H7 (cell line): ENCODE measurements at places on chromosomes 11 and 22. TPM values are rescaled to one million over a fixed set of nuclear protein-coding genes. Genes with fewer than 3 reads are reported as not detected.

- no peak for DNase-seq
These were observed 77.3 kb downstream of the PIWIL3 start for GRCh38 chr22:24697172-24697571.

SEPTIN5 gene
- 28.4 and 36.0 TPM in 2 replicates for total RNA-seq

CLCF1 gene
- total RNA-seq = 3.7 and 4.4 TPM in 2 replicates

DNA sequence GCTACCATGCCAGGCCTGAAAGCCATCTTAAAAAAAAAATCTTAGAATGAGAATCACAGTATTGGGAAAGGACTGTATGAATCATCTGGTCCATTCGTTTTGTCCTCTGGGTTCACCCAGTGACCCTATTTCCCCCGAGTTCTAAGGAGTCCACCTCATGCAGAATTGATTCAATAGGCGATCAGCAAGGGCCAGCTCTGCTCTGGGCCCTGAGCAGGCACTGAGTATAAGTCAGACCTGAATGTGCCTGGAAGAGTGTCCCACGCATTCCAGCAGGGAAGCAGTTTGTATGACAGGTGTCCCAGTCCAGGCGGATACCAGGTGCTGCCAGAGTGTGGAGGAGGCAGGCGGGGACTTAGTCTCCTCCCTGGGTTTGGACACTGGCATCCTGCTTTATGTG, 883 bp upstream of the HMOX1 start:
- DNase-seq = no peak

DNA sequence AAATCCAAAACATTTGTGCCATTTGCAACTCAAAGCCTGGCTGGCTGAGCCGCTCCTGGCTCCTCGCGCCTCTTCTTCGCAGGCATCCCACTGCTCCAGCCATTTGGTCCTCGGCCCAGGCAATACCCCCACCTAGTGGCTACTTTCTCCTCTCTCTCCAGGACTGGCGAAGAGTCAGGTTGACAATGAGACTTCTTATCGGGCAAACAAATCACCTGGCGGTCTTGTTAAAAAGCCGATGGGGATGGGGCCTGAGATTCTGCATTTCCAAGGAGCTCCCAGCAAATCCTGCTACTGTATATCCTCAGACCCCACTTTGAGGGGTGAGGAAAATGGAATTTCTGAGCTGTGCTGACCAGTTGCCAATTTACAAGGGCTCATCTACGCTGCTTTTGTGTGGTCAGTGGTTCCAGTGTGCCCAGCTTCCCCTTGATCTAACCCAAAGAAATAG, 89.0 kb downstream of the ISX start:
- DNase-seq = peak; percentile 79

GRCh38 chr11:8698379-8698851, 15.8 kb downstream of the RPL27A start:
- DNase-seq = no peak

DNA sequence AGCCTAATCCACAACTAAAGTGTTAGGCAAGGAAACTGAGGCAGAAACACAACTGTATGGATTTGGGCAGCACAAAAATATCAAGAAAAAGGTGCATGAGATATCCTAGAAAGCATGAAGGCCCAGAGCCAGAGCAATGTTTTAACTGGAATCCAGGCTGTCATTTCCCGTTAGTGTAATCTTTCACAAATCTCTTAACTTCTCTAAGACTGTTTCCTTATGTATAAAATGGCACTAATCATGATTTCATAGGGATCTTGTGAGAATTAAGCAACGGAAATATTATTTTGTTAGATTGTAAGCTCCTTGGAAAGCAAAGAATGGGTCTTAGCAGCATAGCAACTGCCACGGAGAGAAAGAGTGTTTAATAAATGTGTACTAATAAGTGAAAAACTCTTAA, 14.7 kb upstream of the SYTL2 start:
- DNase-seq = no peak

GRCh38 chr11:25949918-25950317, 382.0 kb upstream of the ANO3 start:
- no peak for DNase-seq

- no peak for DNase-seq
These were observed 9.8 kb downstream of the MAFF start for GRCh38 chr22:38211556-38211955.

- no peak for DNase-seq
These were observed 29.8 kb upstream of the CRTAM start for GRCh38 chr11:122808478-122808869.

CBLIF gene
- total RNA-seq = not detected in 2 replicates

- DNase-seq = no peak
These were observed 1.6 kb upstream of the IFITM1 start for GRCh38 chr11:312092-312816.

- DNase-seq = peak; percentile 39
These were observed 1.5 kb downstream of the TCF20 start for GRCh38 chr22:42268852-42269410.

DNA sequence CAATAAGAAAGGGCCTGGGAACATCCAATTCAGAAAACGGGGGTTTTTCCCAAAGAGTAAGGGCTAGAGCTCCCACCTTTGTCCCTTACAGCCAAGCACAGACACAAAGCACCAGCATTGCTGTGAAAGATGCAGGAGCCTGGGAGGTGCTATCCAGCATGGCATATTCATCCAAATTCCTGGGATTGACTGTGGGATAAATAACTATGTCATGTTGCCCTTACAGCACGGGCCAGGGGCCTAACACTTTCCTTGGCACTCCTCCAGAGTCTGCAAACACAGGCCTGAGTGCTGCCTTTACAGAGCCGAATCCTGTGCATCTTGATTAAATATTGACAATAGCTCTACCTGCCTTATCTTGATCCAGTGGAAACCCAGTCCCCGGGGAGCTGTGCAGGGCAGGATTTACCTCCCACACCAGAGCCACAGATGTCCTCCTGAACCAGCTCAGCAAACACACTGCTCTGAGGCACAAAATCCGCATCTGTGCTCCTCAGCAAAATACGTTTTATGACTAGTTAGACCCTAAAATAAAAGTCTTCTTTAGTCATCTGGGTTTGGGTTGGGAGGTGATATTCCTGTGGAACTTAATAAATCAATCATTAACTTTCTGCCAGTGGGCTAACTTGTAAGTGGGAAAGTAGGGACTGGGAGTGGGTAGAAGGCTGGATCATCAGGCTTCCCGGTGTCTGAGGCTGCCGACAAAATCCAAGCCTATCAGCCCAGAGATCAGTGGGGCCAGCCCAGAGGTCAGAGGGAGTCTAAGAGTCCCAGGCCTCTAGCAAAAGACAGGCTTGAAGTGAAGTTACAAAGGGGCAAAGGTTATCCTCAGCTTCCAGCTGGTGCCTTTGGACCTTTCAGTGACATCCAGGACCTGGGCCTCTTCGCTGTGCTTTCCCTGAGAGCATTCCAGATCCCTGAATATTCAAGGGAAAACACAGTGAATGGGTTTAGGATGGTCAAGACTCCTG, 36.5 kb downstream of the POU2AF3 start:
- DNase-seq = no peak

- DNase-seq = no peak
These were observed 17.9 kb downstream of the TMEM218 start for GRCh38 chr11:125093502-125093901.

SHANK2 gene
- total RNA-seq = 9.7 and 14.8 TPM in 2 replicates

GALR3 gene
- not detected in 2 replicates for total RNA-seq

ZFTA gene
- total RNA-seq = 27.2 and 34.3 TPM in 2 replicates

- DNase-seq = no peak
These were observed 101.8 kb upstream of the GAL start for GRCh38 chr11:68582416-68583040.
